ENCODE measurements at places on chromosomes 4 and X. TPM values are rescaled to one million over a fixed set of nuclear protein-coding genes. Genes with fewer than 3 reads are reported as not detected.

MAGEB16 gene
- not detected for total RNA-seq

ETDB gene
- not detected for total RNA-seq

GAGE12J gene
- not detected for total RNA-seq

KLHL34 gene
- total RNA-seq = 0.32 TPM

ELK1 gene
- total RNA-seq = 44.2 TPM

SPARCL1 gene
- 0.80 TPM for total RNA-seq

DNA sequence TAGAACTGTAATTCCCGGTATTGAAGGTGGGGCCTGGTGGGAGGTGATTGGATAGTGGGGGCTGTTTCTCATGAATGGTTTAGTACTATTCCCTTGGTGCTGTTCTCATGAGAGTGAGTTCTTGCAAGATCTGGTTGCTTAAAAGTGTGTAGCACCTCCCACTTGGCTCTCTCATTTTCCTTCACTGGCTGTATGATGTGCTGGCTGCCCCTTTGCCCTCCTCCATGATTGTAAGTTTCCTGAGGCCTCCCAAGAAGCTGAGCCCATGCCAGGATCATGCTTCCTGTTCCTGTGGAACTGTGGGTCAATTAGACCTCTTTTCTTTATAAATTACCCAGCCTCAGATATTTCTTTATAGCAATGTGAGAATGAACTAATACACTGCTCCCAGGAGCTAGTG lies 8.7 kb downstream of the ANXA10 start:
- no peak for DNase-seq

DNA sequence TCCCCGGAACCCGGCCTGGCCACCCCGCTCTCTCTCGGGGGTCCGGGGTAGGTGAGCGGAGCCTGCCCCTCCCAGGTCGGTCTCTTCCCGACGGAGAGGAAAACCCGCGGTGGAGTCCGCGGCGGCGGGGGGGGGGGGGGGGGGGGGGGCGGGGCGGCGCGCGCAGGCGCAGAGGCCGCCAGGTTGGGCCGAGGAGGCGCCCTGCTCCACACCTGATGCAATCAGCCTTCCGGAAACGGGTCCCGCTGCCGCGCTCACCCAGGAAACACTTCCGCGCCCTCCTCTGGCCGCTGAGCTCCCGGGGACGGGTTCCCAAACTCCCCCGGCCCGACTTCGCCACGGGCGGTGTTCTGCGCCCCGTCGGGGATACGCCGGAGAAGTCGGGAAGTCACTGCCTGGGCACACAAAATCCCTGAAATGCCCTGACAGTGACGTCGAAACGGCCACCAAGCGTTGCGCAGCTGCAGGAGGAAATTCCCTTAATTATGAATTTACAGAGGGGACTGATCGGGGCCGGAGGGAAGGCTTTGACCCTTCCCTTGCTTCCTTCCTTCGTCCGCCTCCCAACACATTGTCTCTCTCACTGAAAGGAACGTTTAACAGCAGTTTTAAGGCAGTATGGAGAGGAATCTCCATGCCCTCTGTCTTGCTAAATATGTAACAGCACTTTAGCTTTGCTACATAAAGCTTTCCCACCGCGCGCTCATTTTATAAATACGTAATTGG lies 2.1 kb upstream of the APBB2 start:
- peak; percentile 67 for DNase-seq

DNA sequence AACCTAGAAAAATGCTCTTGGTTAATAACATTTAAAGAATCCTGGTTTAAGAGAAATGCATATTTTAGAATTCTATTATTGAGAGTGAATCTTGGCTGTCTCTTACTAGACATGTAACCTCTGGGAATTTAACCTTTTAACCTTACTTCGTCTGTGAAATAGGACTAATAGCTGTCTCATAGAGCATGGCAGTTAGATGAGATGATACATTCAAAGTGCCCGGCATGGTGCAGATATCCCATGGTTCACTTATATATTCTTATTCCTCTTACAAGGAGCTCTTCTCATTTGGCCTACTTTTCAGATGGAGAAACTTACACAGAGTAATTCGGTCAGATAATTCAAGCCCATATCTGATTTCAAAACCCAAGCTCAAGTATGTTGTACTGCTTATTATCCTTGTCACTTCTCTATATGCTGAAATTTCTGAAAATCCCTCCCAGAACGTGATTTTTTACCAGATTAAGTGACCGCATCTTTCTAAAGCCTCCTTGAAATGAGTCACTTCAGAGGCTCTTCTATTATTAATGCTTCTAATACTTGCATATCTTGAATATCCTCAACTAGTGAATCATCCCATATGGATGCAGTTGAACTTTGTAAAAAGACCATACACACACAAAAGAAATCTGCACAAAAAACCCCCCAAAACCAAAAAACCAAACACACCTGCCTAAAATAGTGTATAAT lies 4.9 kb downstream of the CDKN2AIP start:
- DNase-seq = peak; percentile 20

GRCh38 chr4:155675709-155676429 lies 9.2 kb downstream of the GUCY1A1 start:
- DNase-seq = no peak

- no peak for DNase-seq
These were observed 173.9 kb upstream of the CENPE start for GRCh38 chr4:103372002-103372558.

GRCh38 chr4:179200681-179201080 lies 1758.4 kb upstream of the AGA start:
- DNase-seq = no peak

DNA sequence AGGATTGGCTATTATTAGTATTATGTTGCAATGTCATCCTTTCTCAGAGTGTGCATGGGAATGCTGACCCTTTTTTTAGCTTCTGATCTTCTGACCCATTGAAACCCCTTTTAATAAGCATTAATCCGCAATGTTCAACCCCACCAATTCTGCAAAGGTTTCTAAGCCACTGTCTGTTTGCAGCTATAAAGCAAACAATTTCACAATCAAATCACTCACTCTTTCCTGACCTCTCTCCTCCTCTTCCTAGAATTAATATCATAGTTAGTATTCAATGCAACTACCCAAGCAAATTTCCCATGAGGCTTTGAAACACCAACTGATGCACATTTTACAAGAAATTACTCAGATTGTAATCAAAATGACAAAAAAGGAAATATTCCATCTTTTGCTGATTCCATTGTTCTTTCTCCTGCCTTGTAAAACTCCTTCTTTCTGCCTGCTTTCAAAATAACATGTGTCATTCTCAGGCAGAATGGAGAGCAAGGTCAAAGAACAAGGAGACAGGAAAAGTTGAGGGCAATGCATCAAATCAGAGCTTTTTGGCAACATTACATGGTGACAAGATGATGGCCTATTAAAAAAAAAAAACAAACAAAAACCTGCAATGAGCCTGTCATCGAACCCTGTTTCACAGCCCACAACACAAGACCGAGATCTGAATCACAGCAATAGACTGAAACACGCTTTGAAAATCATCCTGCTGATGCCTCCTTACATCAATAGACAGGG lies 253.2 kb upstream of the AR start:
- DNase-seq = no peak

GRCh38 chr4:187135878-187136277 lies 412.2 kb upstream of the FAT1 start:
- DNase-seq = no peak
